ENCODE measurements at places on chromosomes 2 and 18. TPM values are rescaled to one million over a fixed set of nuclear protein-coding genes. Genes with fewer than 3 reads are reported as not detected.

GRCh38 chr18:51953521-51953920 is 386.5 kb upstream of the DCC start:
- no peak for DNase-seq

DNA sequence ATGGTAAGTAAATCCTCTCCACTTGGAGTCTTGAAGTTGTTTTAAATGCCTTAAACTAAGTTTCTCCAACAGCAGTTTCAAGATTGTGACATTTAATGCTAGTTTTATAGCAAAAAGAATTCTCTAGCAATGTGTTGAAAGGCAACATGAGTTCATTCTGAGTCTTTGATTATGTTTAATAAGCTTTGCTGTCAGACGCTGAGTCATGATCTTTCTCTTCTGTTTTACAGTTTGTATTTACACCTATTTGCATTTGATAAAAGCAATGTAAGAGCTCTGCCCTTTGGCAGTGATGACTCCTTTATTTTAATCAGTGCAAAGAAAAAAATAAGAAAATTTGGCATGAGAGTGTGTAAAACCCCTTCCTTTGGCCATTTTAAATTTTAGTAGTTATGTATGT is 497.7 kb downstream of the STK39 start:
- DNase-seq, result no peak

- DNase-seq, result peak; percentile 93
These were observed 4.9 kb upstream of the ZC3H8 start for GRCh38 chr2:112259509-112260294.

CYTIP gene
- total RNA-seq, result 20.2 TPM

FBXO41 gene
- 8.4 TPM for total RNA-seq

MRO gene
- total RNA-seq, result 6.7 TPM

TMX3 gene
- 45.5 TPM for total RNA-seq
